ENCODE measurements at places on chromosomes 4 and X.
A peak's percentile ranks its signal among the peaks of the same experiment; 100 is the strongest.

GRCh38 chr4:188915175-188915574 is 775.9 kb downstream of the TRIML1 start:
- DNase-seq, result no peak

GRCh38 chr4:72744103-72744725 is 175.2 kb upstream of the ADAMTS3 start:
- DNase-seq, result no peak

DNA sequence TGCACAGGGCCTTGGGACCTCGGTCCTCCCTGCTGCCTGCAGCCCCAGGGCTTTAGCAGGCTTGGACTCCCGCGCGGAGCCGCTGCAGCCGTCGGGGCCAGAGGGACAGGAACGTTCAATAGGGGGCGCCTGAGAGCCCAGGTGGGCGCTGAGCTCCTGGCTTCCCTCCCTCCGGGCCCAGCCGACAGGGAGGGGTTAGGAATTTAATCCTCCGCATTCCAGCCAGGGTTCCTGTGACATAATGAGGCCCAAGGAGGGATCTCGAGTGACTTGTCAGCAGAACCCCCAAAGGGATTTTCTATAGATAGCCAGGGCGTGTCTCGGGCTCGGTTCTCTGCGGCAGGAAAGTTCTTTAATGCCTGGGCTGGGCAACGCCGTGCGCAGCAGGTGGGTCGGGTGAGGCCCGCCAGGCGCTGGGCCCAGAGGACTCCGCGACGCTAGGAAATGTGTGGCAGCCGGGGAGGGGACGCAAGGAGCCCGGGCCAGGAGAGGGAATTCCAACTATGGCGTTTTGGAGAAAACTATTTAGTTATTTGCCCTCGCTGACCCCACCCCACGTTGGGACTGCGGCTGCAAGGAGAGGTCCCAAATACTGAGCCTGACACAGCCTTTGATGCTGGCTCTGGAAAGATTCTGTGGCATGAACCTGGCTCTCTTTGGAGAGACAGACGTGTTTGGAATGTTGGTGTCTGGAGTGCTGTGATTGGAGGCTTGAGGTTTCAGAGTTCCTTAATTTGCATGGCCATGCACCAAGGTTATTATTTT is 285.2 kb upstream of the GATB start:
- no peak for DNase-seq

GRCh38 chr4:102779204-102779603 is 18.4 kb upstream of the MANBA start:
- no peak for DNase-seq

GRCh38 chrX:45601052-45601451 is 400.4 kb upstream of the DIPK2B start:
- no peak for DNase-seq

GRCh38 chr4:71296945-71297344 is 41.9 kb upstream of the SLC4A4 start:
- DNase-seq, result no peak

GRCh38 chr4:153115322-153116290 is 88.6 kb upstream of the TRIM2 start:
- DNase-seq, result peak; percentile 89

DNA sequence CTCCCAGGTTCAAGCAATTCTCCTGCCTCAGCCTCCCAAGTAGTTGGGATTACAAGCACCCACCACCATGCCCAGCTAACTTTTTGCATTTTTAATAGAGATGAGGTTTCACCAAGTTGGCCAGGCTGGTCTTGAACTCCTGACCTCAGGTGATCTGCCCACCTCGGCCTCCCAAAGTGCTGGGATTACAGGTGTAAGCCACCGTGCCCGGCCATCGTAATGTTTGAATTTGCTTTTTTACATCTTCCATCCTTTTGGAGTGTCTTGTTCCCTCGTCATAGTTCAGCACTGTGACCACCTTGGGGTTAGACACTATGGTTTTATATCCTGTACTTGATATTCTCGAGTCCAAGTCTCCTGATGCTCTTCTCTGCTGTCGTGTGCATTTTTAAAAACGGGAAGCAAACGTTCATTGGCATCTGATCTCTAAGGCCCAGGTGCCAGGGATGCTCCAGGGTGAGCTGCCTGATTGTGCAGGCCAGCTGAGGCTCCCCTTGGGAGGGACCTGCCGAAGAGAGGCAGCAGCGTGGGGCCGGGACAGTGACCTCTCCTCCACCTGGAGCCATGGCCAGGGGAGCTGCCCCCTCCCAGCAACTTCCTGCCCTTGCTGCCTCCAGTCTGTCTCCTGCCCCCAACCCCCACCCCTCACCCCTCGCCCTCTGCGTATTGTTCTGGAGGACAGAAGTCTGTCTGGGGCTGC is 16.7 kb downstream of the DGKQ start:
- peak; percentile 25 for DNase-seq

GRCh38 chr4:148270630-148271029 is 171.6 kb downstream of the NR3C2 start:
- DNase-seq, result no peak

GRCh38 chrX:24877288-24877664 is 138.5 kb downstream of the ARX start:
- no peak for DNase-seq

- no peak for DNase-seq
These were observed 22.2 kb downstream of the CENPC start for GRCh38 chr4:67522851-67523671.

DNA sequence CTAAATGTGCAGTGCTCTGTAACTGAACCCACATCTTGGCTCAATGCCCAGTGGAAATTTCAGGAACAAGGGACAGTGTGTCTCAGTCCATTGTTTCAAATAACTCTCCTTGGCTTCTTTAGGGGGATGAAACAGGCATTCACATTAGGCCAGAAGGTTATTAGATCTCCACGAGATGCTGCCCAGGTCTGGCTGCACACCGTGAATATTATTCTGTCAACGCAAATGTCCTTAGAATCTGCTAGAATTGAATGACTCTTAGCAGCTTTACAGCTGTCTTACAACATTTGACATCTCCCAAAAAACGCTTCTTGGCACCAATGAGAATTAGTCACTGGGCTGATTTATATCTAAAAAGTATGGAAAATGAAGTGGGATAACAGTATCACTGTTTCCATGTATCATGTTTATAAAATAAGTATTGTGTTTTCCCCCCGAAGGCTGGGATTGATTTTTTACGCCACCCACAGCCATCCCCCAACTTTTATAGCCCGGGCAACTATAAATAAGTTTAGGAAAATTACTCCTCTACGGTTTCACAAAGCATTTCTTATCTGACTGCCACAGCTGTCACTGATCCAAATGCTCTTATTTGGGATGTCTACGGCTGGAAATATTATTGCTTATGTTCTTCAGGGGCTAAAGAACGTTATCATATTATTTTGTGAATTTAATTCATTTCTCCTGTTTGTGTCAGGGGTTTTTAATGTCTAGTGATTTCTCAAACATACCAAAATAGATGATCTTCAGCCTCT is 559.7 kb upstream of the FAT1 start:
- no peak for DNase-seq
